WTC11 (cell line): ENCODE measurements at places on chromosomes 12 and 14. TPM values are rescaled to one million over a fixed set of nuclear protein-coding genes. Genes with fewer than 3 reads are reported as not detected.

Gene FZD10
- 0.87 to 1.1 TPM (median 0.92 TPM) in 3 replicates for total RNA-seq

Gene PPP1R1A
- total RNA-seq = 12.4 to 15.5 TPM (median 13.1 TPM) in 3 replicates

Gene STAC3
- 3.2 to 3.4 TPM (median 3.3 TPM) in 3 replicates for total RNA-seq

Gene CLEC1B
- not detected in 3 replicates for total RNA-seq

Gene SRGAP1
- 8.1 to 10.3 TPM (median 9.9 TPM) in 3 replicates for total RNA-seq

Gene CLEC4A
- 0.44 to 0.62 TPM in 2 of 3 replicates, not detected in the other for total RNA-seq

Gene SLC5A8
- total RNA-seq = 0.05 to 0.07 TPM in 2 of 3 replicates, not detected in the other

Gene LMNTD1
- total RNA-seq = not detected in 3 replicates

Gene TPPP2
- total RNA-seq = 0.35 to 0.60 TPM in 2 of 3 replicates, not detected in the other

Gene TAS2R10
- not detected in 3 replicates for total RNA-seq

Gene SELPLG
- 0.18 to 0.46 TPM (median 0.21 TPM) in 3 replicates for total RNA-seq

Gene NOXRED1
- 0.11 to 0.44 TPM (median 0.20 TPM) in 3 replicates for total RNA-seq

Gene KIF26A
- total RNA-seq = 36.4 to 53.4 TPM (median 39.5 TPM) in 3 replicates
